ENCODE measurements at places on chromosomes 3 and 15.

- peak; percentile 66 for DNase-seq
Observed at GRCh38 chr3:110910346-110910955, 161.2 kb upstream of the NECTIN3 start.

- DNase-seq: peak; percentile 44
Observed at GRCh38 chr3:187291512-187292132, at the start of gene MASP1. Gene MASP1, minus strand, starts transcription at chr3:187291737. Its CDS starts 105 bp downstream, at chr3:187291632.

DNA sequence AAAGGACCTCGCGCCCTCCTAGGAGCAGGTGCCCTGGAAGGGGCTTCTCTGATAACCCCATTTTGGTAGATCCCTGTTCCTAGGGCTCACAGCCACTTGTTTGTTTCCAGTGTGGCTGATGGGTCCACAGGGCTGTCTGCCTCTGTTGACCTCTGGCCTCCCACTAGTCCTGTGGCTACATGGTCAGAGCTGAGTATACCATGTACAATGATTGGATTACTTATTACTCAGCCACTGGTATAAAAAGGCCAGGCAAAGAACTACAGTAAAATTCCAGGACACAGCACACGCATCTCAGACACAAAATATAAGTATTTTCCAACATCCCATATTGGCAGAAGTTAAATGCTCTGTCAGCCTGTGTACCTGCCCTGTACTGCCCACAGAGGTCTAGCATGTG lies 277.3 kb downstream of the GABRG3 start:
- DNase-seq: no peak

DNA sequence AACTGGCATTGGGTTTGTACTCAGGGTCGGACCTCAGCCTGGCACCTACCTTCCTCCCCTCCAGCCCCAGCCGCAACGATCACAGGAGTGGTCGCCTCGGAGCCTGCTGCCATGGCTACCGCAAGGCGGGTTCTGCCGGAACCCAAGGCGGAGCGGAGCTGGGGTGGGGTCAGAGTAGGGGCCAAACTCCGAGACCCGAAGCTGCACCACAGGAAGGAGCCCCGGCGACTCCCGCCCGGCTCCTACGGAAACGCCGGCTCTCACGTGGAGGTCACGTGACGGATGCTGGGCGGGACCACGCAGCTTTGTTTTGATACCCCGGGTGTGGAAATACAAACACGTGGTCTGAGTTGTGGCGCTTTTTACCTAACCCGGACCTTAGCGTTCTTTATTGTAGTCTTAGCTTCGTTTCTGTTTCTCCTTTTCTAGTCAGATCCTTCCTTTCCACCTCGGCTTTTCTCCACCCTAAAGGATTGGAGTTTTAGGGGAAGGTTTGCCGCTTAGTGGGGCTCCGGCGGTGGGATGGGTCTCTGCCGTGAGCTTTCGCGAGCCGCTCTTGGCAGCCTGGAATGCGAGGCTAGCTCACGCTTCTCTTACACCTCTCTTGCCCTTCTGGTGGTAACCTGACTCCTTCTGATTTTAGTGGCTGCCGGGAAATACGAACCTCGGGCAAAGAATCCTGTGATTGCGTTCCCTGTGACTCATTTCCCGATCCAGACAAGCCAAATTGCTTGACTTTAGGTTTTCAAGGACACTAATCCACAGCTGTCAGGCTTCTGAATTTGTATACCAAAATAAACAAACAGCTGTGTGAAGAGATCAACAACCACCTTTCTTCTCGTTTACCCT lies at the start of gene HSPBAP1:
HSPBAP1 (minus strand) TSS at position 264 of the 849 bp plus-strand sequence; CDS start at position 113, 151 bp downstream.
- DNase-seq: peak; percentile 91

GRCh38 chr3:152255290-152255689 lies 13.4 kb upstream of the MBNL1 start:
- no peak for DNase-seq

- DNase-seq: no peak
Observed at GRCh38 chr3:27094721-27095120, 274.5 kb downstream of the NEK10 start.

- DNase-seq: no peak
Observed at GRCh38 chr3:115912372-115912771, 289.1 kb downstream of the GAP43 start.

DNA sequence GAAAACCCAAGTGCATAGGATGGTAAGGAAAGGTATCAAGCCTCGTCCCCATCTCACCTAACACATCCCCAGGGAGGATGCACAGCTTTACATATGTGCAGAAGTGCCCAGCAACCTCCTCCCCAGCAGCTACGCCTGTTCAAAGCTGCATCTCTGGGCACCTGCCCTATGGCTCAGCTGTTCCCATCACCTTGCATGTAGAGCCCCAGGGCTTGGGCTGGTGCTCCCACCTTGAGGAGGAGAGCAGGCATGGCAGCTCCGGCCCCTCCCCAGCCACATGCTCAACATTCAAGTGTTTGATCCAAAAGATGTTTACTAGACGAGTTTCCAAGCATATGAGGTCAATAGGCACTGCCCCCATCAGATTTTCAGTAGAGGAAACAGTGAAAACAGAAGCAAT lies 173.5 kb downstream of the ATP10A start:
- DNase-seq: no peak

- DNase-seq: peak; percentile 84
Observed at GRCh38 chr3:188234132-188234531, 80.2 kb downstream of the LPP start.

DNA sequence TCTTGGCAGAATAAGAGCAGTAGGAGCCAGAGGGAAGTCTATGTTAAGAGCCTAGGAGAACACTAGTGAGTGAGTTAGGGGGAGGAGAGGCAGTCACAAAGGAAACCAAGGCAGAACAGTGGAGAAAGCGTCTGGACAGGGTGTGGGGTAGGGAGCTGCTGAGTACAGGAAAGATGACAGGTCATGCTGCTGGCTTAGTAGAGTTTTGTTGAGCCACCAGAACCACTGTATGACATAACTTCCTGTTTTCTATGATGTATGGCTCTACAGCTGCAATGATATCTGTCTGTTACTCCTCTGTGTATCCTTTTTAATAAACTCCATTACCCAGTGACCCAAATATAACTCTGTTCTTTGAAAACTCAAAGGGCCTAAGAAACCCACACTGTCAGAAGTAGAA lies 10.6 kb upstream of the STT3B start:
- DNase-seq: no peak

DNA sequence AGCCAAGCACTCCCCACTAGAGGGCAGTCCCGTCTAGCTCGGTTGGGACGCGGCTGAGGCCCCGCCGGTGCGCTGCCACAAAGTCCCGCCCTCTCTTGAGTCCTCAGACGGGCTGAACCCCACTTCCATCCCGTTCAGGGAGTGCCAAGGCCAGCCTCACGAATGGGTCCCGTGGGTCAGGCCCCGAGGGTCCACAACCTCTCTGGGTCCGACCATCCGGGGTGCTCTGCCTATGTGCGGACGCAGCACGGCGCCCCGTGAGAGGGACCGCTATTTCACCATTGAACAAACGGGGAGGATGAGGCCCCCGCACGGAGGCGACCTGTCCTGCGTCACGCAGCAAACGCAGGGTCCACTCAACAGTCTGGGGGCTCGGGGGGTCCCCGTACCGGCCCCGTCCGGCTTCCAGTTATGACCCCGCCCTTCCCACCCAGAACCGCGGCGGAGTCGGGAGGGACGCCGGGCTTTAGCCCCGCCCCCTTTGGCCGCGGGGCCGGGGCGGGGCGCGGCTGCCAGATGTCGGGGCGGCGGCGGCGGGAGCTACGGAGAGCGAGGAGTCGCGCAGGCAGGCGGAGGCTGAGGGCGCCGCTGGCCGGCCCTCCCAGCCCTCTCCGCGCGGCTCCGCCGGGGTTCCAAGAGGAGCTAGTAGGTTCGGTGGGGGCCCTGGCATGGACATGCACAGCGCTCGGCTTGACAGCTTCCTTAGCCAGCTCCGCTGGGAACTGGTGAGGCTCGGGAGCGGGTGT lies at the start of gene INKA1:
INKA1 (plus strand) TSS at position 543 of the 746 bp plus-strand sequence; CDS start at position 675, 132 bp downstream.
- peak; percentile 80 for DNase-seq

- DNase-seq: peak; percentile 87
Observed at GRCh38 chr15:75578948-75579920, at the start of gene PTPN9. Gene PTPN9, minus strand, starts transcription at chr15:75579315. Its CDS starts 539 bp downstream, at chr15:75578776.

DNA sequence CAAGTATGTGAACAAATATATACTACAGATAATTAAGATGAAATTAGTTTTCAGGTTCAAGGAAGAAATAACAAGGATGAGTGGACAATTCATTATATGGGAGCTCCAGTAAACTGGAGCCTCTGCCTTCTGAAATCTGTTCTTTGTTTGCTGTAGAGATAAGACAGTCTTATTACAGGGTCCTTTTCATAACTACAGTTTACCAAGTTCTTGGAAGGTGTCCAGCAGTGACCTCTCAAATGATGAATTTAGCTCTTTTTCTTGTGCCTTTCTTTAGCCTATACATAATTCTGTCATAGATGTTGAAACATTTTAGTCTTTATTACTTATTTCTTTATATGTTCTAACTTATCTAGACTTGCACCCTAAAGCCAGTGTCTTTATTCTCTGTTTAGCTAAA lies 89.7 kb upstream of the GBE1 start:
- DNase-seq: no peak

DNA sequence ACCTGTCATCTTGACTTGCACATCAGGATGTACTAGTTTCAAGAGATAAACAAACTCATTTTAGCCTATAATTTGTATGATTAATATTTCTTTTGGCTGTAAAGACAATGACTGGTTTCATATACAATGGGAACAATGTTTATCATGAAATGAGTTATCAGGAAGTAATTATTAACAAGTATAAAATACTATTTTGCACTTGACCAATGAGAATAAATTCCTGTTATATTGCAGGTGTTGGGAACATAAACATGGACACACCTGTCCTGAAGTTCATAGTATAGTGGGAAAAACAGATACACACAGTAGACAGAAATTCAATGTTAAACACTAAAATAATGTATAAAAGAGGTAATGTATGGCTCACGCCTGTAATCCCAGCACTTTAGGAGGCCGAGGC lies 56.9 kb downstream of the UBR1 start:
- no peak for DNase-seq

DNA sequence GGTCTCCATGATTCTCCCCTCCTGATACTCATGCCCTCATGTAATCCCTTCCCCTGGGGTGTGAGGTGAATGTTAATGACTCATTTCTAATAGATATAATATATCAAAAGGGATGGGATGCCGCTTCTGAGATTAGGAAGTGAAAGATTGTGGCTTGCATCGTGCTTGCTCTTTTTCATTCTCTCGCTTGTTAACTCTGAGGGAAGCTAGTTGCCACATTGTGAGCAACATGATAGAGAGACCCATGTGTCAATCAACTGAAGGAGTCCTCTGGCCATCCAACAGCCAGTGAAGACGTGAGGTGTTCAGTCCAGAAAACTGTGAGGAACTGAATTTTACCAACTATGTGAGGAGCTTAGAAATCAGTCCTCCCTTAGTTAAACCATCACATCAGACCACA lies 28.9 kb upstream of the DRD3 start:
- no peak for DNase-seq

GRCh38 chr3:55244247-55244646 lies 242.9 kb downstream of the WNT5A start:
- DNase-seq: no peak

- peak; percentile 63 for DNase-seq
Observed at GRCh38 chr3:189995129-189995528, 125.6 kb downstream of the P3H2 start.

DNA sequence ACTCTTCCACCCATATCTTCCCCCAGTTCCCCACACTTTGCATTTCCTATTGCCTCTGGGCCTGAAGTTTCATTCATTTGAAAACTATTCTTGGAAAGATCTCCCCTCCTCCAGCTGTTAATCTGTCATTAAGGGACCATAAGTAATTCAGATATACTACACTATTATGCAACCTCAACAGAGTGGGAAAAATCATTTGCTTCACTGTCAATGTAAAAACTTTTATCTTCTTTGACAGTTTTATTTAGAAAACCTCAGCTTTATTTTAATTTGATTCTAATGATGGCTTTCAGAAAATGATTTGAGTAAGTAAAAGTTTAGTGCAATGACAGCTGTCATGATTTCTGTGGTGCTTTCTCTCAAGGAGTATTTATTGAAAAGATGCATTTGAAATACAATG lies 435.3 kb upstream of the KCNMB2 start:
- peak; percentile 65 for DNase-seq

DNA sequence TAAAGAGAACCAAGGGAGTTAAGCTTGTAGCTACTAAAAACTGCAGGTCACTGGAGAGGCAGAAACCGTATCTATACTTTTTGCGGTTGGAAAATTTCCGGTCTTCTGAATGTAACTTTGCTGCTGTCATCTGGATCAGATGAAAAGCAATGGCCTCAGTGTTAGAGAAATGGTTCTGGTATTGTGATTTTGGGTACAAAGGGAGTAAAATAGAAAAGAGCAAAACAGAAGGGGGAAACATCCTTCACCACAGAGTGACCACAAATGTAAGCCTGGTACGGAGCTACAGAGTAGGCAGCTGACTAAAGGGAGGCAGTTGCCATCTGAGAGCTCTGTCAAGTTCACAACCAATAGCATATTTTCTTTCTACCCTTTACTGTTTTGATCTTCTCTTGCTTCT lies 5.6 kb downstream of the CD96 start:
- no peak for DNase-seq

- no peak for DNase-seq
Observed at GRCh38 chr3:65433480-65433879, 605.2 kb downstream of the MAGI1 start.

DNA sequence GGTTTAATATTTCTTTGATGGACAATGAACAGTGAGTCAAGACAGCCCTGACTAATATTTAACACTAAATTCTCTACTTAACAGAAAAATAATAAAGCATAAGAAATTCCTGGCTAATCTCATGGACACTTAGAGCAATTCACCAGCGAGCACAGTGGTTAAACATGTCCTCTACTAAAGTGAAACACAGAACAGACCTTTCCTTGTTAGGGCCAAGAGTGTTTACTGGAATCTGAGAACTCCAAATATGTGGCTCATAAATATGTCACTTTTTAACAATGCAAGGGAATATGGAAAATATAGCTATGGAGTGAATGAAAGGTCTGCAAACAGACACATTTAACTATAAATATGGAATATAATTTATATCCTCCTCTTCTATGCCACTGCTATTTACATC lies 18.6 kb upstream of the IGSF10 start:
- no peak for DNase-seq

DNA sequence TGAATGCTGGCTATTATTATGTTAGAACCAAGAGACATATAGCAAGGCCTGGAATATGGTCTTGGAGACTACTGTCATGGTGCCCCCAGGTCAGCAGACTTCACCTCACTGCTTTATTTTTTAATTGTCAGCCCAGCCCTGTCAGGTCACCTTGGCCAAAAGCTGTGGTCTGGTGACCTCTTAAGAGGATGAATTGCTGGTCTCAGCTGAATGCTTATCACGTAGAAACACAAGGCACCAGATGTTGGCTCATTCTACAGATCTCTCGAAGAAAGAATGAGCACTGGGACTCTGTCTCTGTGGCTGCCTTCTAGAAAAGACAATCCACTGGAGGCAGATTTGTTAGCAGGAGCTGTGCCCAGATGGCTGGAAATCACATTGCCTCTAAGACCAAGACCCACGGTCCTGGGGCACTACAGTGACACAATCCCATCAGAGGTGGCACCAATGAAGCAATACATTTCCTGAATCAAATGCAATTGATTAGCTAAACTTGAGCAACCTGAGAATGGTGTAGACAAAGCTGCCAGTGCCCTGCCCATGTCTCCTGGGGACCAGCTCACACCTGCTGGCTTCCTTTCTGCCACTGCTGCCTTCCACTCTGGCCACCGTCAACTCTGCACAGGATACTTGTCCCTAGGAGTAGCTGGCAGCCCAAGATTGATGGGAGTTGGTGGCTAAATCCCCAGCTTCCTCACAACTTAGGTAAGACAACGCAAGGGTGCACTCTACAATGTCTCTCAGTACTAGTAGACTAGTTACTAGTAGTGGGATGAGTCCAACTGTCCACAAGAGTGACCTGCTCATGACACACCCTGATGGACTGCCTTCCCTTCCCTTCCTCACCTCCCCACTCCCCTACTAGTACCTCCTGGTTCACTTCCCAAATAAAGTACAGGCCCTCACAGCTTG lies 384.9 kb upstream of the PROK2 start:
- DNase-seq: no peak

GRCh38 chr3:15271785-15272381 lies 60.5 kb downstream of the SH3BP5 start:
- no peak for DNase-seq

All from fibroblast of skin of right quadriceps (primary cell).